Head of caudate nucleus (tissue), 42 donors: ENCODE measurements at places on chromosomes 7 and 10.

- DNase-seq: no peak
These were observed 8.7 kb downstream of the SLC18A2 start for GRCh38 chr10:117249493-117250093.

- DNase-seq: no peak
These were observed 453.7 kb upstream of the POT1 start for GRCh38 chr7:125383324-125383723.

DNA sequence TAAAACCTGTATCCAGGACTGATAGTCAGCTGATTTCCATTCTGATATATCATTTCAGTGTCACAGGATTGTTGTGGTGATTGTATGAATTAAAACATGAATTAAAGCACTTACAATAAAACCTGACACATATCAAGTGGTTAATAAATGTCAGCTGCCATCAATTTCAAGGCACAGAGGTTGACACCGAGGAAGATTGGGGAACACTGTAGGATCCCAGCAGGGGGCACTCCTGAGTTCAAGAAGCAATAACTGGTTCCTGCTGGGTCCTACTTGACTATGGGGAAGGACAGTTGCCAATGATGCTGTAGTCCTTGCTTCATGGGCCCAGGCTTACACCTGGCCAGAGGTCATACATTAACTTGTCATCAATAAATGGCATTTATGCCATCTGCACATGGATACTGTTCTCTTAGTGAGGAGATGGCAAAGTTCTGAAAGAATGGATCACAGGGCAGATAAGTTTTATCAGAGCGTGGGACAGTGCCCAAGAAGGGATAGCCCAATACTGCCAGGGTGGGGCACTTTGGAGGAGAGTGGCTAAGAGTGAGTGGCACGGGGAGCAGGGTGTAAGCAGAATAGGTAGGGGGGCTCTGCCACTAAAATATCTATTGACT is 24.1 kb downstream of the FZD1 start:
- peak; percentile 76 for DNase-seq

DNA sequence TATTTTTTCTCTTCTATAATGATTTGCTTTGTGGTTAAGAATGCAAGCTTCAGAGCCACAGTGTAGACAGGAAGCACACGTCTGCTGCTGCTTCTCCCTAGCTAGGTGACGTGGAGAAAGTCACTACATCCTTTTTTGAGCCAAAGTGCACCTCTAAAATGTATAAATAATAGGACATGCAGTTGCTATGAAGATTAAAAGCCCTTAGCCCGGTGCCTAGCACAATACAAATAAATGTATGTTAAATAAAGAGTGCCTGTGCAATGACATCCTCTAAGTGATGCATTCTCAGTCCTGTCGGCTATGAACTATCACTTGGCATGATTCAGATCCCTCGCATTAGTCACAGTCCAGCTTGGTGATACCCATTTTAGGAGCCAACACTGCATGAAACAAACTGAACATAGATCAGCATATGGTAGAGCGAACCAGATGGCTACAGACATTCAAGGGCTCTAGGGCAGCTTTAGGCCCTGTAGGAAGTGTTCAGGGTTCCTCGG is 4.8 kb upstream of the TRDMT1 start:
- no peak for DNase-seq

GRCh38 chr7:155809332-155809946 is 2.8 kb downstream of the SHH start:
- DNase-seq: no peak

DNA sequence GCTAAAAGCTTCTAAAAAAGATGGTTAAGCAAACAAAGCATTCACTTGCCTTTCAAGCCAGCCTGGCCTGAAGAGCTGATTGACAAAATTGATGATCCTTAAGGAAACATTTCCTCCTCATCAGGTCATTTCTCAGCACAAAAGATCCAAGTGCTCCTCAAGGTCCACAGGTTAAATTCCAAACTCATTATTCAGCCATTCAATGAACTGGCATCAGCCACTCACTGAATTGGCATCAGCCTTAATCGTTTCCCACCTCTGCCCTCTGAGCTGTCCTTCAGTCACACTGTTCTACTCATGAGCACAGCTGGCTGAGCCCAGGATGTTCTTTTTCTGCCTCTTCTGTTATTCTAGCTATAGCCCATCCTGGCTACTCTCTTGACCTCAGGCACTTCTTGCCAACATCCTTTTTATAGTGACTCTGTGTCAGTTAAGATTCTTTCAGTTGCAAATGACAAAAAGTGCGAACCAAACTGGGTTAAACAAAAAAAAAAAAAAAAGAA is 147.5 kb downstream of the RAB11FIP2 start:
- DNase-seq: no peak
